ENCODE measurements at places on chromosomes 7 and 10.

DNA sequence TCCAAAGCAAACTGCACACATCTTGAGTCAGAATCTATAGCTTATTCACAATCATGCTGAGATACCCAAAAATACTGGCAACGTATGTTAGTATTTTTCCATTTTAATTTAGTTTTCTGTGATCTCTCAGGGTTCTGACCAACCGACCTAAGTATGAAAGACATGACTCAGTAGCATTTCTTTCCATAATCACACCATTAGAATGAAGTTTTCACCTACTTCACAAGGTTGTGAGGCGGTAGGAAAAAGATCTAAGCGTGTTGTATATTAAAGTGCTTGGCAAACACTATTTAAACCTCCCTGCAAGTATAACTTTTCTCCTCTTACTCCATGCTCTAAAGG lies 49.1 kb downstream of the PLCE1 start:
- DNase-seq, result no peak

- DNase-seq, result no peak
These were observed 3.0 kb upstream of the AOC1 start for GRCh38 chr7:150849204-150849775.

DNA sequence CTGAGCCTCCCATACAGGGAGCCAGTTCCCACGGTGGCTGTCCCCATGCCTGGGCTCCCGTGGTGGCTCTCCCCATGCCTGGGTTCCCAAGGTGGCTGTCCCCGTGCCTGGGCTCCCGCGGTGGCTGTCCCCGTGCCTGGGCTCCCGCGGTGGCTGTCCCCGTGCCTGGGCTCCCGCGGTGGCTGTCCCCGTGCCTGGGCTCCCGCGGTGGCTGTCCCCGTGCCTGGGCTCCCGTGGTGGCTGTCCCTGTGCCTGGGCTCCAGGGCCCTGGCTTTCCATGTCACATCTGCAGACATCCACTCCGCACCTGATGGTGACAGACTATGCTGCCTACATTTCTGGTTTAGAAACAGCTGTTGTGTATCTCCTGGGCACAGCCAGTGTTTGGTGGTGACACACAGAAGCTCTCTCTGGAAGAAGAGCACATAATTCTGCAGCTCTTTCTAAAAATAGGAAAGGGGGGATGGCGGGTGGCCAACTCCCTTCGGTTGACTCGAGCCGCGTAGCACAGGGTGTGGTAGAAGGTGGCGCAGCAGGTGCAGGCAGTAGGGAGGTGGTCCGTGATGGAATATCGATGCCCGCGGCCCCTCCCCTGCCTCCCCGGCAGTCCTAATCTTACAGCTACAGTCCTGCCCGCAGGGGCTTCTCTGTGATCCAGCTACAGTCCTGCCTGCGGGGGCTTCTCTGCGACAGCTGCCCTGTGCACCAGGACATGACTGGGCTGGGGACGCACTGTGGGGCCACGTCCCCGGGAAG lies 251.2 kb downstream of the DNAJB6 start:
- no peak for DNase-seq

DNA sequence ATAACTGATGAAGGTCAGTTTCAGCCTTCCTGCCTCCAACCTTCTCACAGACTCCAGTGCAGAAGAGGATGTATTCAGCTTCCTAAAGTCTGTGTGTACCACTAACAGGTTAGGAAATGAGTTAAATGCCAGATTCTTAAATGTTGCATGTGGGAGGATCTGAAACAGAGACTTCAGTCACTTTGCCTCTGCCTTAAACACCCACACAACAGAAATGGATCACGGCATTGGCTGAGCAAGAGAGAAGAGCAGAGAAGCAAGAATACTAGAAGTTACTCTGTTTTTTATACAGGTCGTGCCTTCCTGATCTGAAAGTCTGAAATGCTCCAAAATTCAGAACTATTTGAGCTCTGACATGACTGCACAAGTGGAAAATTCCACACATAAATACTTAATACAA lies 98.9 kb upstream of the ARHGAP21 start:
- DNase-seq, result no peak

- no peak for DNase-seq
These were observed 72.0 kb downstream of the VWA2 start for GRCh38 chr10:114311023-114311422.

DNA sequence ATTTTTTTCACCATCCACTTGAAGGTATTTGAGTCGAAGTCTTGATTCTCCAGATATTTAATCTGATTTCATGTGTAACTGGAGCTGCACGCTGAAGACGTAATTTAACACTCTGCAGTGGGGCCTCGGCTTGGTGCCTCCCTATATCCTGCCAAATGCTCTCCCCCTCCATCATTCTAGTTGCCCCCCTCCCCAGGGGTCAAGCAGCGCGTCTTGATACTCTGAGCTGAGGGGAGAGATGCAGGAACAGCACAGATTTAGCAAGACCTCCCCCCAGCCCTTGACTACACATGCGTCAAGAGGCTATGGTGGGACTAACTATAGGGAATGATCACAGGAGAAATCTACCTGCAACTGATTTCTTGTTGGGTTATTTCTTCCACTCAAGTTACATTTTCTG lies 85.8 kb downstream of the PRPF18 start:
- no peak for DNase-seq

All from fibroblast of skin of left quadriceps (primary cell).